ENCODE measurements at places on chromosomes 2 and 18.

- no peak for DNase-seq
Observed at GRCh38 chr18:374721-375168, 106.9 kb upstream of the THOC1 start.

DNA sequence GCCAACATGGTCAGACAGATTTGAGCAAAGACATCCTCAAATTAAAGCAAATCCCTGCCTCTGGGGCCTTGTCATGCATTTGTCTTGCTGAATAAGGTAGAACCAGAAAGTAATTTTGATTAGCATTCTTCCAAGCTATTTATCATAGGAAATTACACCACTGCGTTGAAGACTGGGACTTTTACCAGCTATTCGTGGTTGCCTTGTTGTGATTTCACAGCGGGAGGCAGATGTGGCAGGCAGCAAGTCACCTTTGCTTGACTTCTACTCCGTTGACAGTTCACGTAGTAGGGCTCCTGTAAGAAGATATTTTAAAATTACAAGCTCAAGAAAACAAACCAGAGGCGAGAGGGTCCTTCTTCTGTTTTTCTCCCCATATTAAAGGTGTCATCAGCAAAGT lies 80.6 kb downstream of the EN1 start:
- no peak for DNase-seq

DNA sequence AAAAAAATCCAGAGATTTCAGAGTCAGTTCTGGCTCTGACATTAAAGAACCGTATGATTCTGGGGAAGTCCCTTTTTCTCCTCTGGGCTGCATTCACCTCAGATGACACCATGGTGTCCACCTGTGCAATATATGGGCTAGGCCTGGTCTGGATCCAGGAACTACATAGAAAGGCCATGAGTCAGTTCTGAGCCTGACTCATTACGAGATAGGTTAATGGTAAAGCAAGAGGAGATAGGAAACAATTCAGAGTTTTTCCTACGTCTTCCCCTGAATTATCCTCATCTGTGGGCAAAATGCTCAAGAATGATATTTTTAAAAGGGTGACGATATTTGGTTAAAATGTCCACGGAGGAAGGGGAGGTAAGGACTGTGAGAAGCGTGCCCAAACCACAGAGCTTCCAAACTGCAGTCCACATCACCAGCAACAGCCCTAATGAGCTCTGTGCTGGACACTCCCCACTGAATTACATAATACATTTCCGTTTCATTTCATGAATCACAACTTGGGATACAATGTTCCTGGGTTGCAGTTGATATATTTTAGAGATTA lies 180.1 kb upstream of the OSR1 start:
- DNase-seq, result no peak

DNA sequence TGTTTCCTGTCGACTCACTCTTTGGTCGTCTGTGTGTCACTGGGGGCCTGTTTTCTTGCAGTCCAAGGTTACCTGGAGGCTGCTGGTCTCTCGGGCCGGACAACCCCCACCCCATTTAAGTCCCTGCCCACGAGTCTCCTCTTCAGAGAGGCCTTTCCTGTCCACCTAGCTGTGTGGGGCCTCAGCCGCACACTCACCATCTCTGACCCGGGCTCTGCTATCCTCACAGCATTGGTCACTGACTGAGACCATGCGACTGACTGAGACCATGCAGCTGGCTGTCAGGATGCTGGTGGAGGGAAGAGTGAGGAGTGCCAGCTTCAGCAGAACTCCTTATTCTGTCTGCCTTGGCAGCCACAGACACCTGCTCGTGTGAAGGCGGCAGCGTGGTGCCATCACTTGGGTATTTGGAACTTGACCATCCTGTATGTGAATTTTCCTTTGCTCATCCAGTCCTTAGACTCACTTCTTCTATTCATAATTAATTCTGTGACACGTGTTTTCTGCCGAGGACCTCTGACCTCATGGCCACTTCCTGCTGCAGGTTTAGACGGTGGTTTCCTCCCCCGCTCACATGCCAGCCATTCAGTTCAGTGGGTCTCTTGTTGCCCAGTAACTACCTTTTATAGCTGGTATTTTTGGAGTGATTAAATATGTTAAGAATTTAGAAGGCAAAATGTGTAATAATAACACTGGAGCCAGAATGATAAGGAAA lies 47.5 kb upstream of the ASB1 start:
- no peak for DNase-seq

DNA sequence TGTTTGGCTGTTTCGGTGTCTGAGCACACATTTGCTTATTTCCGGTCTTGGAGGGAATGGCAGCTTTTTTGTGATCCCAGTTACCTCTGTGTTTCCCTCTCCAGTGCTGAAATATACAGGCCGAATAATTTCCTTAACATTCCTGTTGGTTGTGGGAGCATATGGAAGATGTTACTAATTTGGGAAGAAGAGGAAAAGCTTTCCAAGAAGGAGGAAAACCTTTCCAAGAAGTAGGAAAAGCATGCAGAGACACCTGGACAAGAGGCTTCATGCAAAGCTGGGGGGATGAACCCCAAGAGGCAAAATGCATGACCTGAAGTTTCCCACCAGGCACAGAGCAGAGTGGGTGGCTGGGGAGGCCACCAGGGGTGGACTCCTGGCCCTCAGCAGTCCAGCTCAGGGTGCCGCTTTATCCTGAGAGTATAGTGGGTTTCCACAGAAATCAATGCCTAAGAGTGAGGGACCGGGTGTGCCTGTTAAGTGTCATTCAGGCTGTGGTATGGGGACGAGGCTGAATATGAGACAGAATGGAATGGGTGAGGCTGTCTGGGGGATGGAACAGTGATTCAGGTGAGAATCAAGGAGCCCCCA lies 25.5 kb upstream of the GNAL start:
- no peak for DNase-seq

Data from NCI-H2029 (cell line).